Mesenteric fat pad (tissue), 1 donor: ENCODE measurements at places on chromosomes 7 and 10. TPM values are rescaled to one million over a fixed set of nuclear protein-coding genes. Genes with fewer than 3 reads are reported as not detected.

ECHDC3 gene
- total RNA-seq = 161 TPM

- DNase-seq = no peak
These were observed 1650.5 kb upstream of the LRRTM3 start for GRCh38 chr10:65275296-65275695.

- no peak for DNase-seq
These were observed 92.8 kb upstream of the MKLN1 start for GRCh38 chr7:131234719-131235488.

VPS37D gene
- total RNA-seq = 2.0 TPM

DNA sequence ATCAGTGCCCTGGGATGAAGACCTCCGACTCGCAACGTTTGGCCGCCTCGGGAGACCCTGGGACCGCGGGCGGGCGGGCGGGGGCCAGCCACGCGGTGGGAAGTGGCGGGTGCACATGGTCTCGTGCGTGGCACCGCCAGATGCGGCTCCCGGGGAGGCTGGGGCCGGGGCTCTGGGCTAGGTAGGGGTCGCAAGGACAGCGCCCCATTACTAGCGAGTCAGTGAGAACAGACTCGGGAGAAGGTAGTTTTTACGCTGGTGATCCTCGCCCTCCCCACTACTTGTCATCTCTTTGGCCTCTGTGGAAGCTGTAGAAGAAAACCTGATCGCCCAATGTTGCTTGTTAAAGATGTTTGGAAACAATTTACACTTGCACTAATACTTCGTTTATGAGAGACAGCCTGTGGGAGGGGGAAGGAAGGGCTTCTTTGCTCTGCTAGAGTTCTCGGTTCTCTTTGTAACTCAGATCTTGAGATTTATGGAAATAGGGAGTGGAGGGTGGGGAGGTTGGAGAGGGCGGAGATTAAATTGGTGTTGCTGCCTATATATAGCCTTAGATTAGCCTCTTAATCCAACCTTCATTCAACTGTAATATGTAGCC is 591 bp downstream of the BZW2 start:
- DNase-seq = no peak

OR6V1 gene
- total RNA-seq = not detected
